SHP77 treated with DMSO at 0.1 percent for 48 hours (cell line): ENCODE measurements at places on chromosomes 12 and 14.

DNA sequence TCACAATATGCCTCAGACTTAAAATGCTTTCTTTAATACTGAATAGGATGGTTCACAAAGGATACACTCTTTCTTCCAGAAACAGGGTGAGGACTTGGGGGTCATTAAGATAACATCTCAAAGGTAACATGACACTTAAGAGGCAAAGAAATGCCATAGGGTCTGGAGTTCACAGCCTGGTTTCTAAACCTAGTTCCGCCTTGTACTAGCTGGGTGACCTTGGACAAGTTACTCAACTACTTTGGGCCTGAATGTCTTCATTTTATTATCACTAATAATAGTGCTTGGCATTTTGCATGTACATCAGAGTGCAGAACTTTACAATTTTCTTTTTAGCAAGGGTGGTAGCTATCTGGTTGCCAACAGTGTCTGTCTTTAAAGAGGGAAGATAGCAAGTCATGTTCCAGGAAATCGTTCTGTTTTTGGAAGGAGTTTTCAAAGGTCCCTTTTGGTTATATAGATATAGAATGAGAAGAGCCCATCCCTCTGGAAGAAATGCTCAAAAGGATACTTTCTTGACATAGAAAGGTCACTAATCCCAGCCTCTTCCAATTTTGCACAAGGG, 257.8 kb downstream of the NUAK1 start:
- no peak for DNase-seq

GRCh38 chr12:103028881-103029639, 71.6 kb downstream of the ASCL1 start:
- no peak for DNase-seq

GRCh38 chr14:63383776-63384367, 65.1 kb upstream of the GPHB5 start:
- no peak for DNase-seq

DNA sequence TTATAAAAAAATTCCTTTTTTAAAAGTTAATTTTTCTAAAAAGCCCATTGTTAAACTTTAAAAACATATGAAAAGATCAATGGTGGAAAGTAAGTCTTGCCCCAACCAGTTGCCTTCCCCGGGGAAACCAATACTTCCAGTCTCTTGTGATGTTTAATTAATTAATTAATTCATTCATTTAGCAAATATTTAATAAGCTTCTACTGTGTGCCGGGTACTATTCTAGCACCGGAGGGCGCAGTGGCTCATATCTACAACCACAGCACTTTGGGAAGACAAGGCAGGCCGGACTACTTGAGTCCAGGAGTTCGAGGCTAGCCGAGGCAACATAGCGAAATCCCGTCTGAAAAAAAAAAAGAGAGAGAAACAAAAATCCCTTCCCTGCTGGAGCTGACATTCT, 87.4 kb downstream of the HECTD4 start:
- no peak for DNase-seq

GRCh38 chr12:96015672-96016071, 19.5 kb upstream of the HAL start:
- DNase-seq, result no peak

DNA sequence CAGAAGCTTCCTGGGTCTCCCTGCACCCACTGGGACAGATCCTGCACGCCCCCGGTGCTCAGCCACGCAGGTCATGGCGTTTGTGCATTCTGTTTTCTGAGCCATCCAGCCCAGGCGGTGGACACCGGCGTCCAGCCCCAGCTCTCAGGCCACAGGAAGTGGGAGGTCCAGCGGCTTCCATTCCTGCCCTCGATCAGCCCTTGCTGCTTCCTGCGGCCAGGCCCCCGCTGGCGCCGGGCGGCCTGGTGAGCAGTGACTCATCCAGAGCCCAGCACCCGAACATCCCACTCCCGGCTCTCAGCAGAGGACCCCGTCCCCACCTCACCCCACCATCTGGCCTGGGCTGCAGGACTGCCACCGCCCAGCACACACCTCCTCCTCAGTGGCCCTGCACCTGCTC, 18.0 kb upstream of the NUDT14 start:
- DNase-seq, result no peak

DNA sequence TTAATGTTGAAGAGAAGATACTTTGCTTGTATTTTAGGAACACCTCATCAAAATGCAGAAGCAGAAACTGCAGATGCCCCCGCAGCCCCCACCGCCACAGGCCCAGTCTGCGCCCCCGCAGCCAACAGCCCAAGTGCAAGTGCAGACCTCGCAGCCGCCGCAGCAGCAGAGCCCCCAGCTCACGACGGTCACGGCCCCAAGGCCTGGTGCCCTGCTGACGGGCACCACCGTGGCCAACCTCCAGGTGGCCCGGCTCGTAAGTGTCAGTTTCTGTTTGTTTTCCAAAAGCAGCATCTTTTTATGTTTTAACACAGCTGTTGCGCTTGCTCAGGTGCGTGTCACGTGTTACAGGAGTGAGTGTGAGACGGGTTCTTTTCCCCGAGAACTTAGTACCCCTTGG, 79.5 kb downstream of the DDX51 start:
- DNase-seq, result no peak

- no peak for DNase-seq
Measured at GRCh38 chr12:62711631-62712241, 223.2 kb downstream of the PPM1H start.

DNA sequence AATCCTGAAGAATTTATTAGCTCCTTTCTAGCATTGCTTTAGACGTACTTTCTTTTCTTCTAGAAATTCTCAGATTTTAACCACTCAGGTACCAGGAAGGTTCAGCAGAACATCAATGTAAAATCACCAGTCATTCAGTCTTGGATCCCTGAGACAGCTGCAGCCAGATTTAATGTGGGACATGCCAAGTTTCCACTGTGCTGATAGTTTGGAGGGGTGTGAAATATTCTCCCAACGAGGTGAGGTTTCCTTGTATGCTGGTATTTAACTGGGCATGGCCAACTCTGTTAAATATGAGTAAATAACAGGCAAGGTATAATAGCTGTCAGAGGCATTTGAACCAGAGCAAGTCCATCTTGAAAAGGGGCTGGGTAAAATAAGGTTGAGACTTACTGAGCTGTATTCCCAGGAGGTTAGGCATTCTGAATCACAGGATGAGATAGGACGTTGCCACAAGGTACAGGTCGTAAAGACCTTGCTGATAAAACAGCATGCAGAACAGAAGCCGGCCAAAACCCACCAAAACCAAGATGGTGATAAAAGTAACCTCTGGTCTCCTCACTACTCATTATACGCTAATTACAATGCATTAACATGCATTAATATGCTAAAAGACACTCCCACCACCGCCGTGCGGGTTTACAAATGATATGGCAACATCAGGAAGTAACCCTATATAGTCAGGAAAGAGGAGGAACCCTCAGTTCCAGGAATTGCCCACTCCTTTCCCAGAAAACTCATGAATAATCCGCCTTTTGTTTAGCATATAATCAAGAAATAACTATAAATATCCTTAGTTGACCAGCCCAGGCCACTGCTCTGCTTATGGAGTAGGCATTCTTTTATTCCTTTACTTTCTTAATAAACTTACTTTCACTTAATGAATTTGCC, 75.2 kb upstream of the RASSF8 start:
- no peak for DNase-seq

DNA sequence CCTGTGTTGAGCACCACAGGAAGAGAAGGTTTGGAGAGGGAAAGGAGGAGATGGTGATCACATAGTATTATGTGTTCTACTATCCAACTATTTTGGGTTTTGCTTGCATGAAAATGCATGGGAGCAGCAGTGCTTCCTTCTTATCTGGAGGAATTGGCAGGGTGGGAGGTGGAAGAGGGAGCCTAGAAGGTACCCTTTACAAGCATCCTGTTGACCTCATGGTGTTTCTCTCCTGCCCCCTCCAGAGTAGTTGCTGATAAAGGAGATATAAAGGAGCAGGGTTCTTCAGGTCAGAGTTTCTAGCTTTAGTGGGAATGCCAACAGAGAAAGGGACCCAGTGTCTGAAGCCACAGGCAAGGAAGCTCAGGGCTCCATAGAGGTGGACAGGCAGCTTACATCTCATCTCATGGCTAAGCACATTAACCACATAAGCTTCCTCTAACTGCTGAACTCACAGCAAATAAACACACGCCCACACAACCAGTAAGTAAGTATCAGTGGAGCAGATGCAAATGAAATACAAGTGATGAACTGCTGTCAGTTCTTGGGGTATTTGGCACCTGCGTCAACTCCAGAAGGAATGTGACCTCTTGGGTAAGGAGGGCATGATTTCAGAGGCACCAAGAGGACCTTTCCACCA, 174.2 kb upstream of the SLC38A2 start:
- no peak for DNase-seq

GRCh38 chr14:98994561-98994960, 277.4 kb downstream of the BCL11B start:
- no peak for DNase-seq

- DNase-seq, result no peak
Measured at GRCh38 chr14:31880935-31881334, 196.2 kb upstream of the ARHGAP5 start.

GRCh38 chr14:39668449-39668848, 236.2 kb upstream of the FBXO33 start:
- no peak for DNase-seq

GRCh38 chr12:96258104-96258961, 64.2 kb downstream of the ELK3 start:
- no peak for DNase-seq

DNA sequence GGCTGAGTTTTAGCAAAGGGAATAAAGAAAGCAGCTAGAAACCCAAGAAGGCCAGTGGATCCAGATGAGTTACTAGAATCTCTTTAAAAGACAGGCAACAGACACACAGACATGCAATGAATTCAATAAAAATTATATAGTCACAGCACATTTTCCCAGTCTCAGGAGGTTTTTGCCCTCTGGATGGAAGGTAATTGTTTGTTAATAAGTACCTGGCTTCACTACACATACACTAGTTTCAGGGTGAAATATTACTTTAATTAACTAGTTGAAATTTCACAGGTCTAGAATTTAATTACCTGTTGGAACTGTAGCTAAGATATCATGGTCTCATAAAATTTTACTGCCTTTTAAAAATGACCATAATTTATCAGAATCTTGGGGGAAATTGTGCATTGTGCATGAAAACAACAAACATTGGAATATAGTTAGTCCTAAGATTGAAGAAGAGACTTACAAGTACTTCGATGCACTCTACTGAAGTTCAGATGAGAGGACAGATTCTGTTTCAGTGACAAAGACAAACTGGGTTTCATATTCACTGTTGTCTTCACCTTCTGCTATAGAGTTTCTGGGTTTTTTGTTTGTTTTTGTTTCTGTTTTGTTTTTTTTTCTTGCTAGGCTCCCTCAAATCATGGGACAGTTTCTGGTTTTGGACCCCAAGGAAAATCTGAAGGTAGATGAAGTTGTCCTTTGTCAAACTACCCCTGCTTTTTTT, 277.0 kb upstream of the GARIN6 start:
- DNase-seq, result no peak

GRCh38 chr14:93749076-93749420, 39.2 kb downstream of the PRIMA1 start:
- DNase-seq, result no peak

- peak; percentile 34 for DNase-seq
Measured at GRCh38 chr12:91877022-91877421, 268.6 kb downstream of the BTG1 start.

- DNase-seq, result peak; percentile 30
Measured at GRCh38 chr14:48937541-48938195, 648.5 kb downstream of the RPS29 start.

GRCh38 chr12:53602176-53602864, 23.9 kb downstream of the ATF7 start:
- DNase-seq, result no peak

DNA sequence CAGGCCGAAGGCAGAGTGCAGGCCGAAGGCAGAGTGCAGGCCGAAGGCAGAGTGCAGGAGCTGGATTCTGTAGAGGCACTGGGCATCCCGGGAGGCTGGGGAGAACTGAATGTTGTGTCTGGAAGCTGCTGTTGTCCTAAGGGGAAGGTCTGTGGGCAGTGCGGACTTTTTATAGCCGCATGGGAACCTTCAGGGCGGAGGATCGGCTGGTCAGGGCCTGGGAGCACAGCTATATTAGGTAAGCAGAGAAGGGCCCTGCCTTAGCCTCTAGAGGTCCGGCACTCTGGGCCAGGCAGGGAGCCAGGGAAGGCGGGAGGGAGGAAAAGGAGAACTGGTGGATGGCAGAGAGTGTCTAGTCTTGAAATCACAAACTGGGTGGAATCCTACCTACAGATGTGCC, 14.2 kb downstream of the CABP1 start:
- DNase-seq, result no peak

DNA sequence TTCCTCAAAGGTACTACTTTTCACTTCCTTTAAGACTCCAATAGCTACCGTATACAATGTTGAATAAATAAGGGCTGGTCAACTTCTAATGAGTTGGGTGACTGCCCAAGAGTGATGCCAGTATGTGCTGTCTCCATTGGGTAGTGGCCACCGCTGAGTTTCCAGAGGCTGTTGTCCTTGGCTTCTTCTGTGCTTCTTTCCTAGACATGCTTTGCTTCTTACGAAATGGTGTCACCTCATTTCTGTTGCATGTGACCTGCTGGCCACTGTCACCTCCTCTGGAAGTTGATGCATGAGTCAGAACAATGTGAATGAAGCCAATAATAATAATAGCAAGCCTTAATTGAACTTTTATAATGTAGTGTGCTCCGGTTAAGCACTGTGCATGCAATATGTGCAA, 7.5 kb upstream of the NID2 start:
- no peak for DNase-seq
